ENCODE measurements at places on chromosomes 16 and 17. TPM values are rescaled to one million over a fixed set of nuclear protein-coding genes. Genes with fewer than 3 reads are reported as not detected.

- peaks cover 8% of the 10 kb centered on the region for H3K4me1 ChIP-seq
- DNase-seq: peak; percentile 85
Observed at GRCh38 chr17:47698749-47699535, 5.0 kb downstream of the TBKBP1 start.

- no peaks in the 10 kb centered on the region for H3K4me1 ChIP-seq
- no peaks in the 10 kb centered on the region for H3K36me3 ChIP-seq
- H3K27me3 ChIP-seq: peaks cover 86% of the 10 kb centered on the region
- H3K27ac ChIP-seq: no peak overlapping the region
- no peak overlapping the region for H3K4me3 ChIP-seq
Observed at GRCh38 chr17:58325976-58326468, 2.6 kb downstream of the TSPOAP1 start.

The HSD3B7 gene
- total RNA-seq: 25.3 TPM

DNA sequence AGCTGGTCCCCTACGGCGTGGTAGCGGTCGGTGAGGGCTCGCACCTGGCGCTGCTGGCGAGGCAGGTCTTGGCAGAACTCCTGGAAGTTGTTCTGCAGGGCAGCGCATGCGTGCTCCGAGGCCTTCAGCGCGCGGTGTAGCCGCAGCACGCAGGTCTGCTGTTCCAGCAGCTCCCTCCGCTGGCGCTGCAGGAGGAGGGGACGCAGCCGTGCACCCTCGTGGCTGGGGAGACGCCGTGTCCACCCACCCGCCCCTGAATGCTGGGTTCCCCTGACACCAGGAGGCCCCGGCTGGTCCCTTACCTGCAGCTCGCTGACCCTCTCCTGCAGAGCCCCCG lies 12.2 kb downstream of the EVPL start:
- H3K27me3 ChIP-seq: no peaks in the 10 kb centered on the region
- no peaks in the 10 kb centered on the region for H3K4me1 ChIP-seq
- no peak overlapping the region for H3K4me3 ChIP-seq
- no peak for DNase-seq
- H3K36me3 ChIP-seq: peaks cover 58% of the 10 kb centered on the region
- H3K27ac ChIP-seq: no peak overlapping the region

The KRTAP4-7 gene
- total RNA-seq: not detected

DNA sequence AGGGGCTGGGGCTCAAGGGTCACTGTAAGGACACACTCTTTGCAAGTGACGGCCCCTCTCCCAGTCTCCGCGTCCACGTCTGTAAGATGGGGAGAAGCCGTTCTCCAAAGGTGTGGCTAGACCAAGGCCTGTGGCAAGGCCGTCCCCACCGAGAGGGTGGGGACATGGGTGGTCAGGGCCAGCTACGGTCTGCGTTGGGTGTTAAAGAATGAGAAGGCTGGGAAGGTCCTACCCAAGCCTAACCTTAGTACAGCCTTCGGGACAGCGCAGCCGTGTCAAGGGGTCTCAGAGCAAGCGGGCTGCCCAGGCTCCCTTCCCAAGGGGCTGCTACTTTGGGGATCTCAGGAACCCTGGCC lies 1.9 kb downstream of the C1QTNF8 start:
- H3K27me3 ChIP-seq: peaks cover 86% of the 10 kb centered on the region
- H3K36me3 ChIP-seq: peaks cover 5% of the 10 kb centered on the region
- no peaks in the 10 kb centered on the region for H3K4me1 ChIP-seq

- H3K36me3 ChIP-seq: no peaks in the 10 kb centered on the region
- peaks cover 90% of the 10 kb centered on the region for H3K27me3 ChIP-seq
- no peaks in the 10 kb centered on the region for H3K4me1 ChIP-seq
- H3K27ac ChIP-seq: no peak overlapping the region
- no peak for DNase-seq
Observed at GRCh38 chr16:51112323-51112722, 38.7 kb downstream of the SALL1 start.

The KRTAP2-2 gene
- not detected for total RNA-seq

DNA sequence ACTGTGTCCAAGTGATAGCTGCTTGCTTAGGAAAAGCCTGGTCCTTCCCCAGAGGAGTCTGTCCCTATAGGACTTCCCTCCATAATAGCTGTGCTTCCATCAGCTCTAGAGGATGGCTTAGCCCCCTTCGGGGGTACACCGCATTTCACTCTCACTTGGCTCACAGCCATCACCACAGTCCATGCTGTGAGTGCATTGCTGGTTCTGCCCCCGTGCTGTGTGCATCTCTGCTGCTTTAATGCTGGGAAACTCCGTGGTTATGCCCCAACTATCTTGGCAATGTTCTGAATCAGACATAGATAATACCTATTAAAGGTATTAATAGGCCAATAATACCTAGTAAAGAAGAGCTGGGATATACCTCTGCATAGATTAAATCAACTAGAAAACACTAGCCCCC lies 58.3 kb downstream of the SIAH1 start:
- no peak overlapping the region for H3K4me3 ChIP-seq
- no peak overlapping the region for H3K27ac ChIP-seq
- peaks cover 15% of the 10 kb centered on the region for H3K36me3 ChIP-seq
- no peaks in the 10 kb centered on the region for H3K27me3 ChIP-seq

- no peak overlapping the region for H3K4me3 ChIP-seq
- peaks cover 26% of the 10 kb centered on the region for H3K4me1 ChIP-seq
- H3K27me3 ChIP-seq: no peaks in the 10 kb centered on the region
- no peak for DNase-seq
Observed at GRCh38 chr17:59638553-59638952, 18.9 kb downstream of the CLTC start.

GRCh38 chr16:3479654-3480216 lies 15.6 kb downstream of the C16orf90 start:
- no peak overlapping the region for H3K27ac ChIP-seq
- no peak overlapping the region for H3K4me3 ChIP-seq
- no peaks in the 10 kb centered on the region for H3K27me3 ChIP-seq
- peaks cover 59% of the 10 kb centered on the region for H3K36me3 ChIP-seq
- no peaks in the 10 kb centered on the region for H3K4me1 ChIP-seq

- H3K4me3 ChIP-seq: peak overlapping the region; percentile 49
- peak; percentile 88 for DNase-seq
- no peak overlapping the region for H3K27ac ChIP-seq
- H3K27me3 ChIP-seq: no peaks in the 10 kb centered on the region
- H3K4me1 ChIP-seq: peaks cover 8% of the 10 kb centered on the region
Observed at GRCh38 chr16:535446-536405, 8.2 kb downstream of the CAPN15 start.

The C16orf96 gene
- not detected for total RNA-seq

GRCh38 chr16:3520841-3521240 lies 20.0 kb downstream of the CLUAP1 start:
- no peak for DNase-seq
- no peak overlapping the region for H3K4me3 ChIP-seq
- H3K27ac ChIP-seq: no peak overlapping the region
- H3K36me3 ChIP-seq: no peaks in the 10 kb centered on the region
- no peaks in the 10 kb centered on the region for H3K4me1 ChIP-seq

GRCh38 chr17:55708175-55708974 lies 14.3 kb downstream of the TMEM100 start:
- DNase-seq: no peak
- H3K27ac ChIP-seq: peak overlapping the region; percentile 17
- H3K27me3 ChIP-seq: no peaks in the 10 kb centered on the region

DNA sequence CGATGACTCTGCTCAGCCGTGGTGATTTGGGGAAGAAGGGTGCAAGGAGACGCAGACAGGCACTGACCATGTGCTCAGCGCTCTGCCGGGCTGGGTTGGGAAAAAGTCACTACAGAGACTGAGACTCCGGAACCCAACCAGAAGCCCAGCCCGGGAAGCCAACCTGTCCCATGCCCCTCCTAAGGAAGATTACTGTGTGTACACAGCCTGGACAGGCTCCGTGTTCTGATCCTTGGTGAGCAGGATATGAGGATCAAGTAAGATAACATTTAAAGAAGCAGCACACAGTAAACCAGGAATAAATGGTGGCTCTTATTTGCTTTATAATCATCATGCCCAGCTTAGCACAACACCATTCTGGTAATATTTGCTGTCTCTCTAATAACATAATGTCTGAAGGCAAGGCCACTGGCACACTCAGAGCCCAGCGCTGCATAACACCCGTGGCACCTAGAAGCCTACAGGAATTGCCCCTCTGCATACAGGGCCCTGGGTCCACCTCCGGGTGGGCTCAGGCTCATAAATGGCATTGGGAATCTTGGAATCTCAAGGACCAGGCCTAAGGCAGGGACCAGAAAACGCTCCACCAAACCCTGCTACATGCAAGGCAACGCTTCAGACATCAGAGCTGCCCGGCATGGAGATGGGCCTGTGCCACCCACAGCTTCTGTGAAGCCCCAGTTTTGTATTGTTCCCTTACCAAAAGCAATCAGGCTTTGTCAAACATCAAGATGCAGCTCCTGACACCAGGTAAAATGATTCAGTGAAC lies 113.5 kb downstream of the DYNLRB2 start:
- no peaks in the 10 kb centered on the region for H3K27me3 ChIP-seq
- H3K27ac ChIP-seq: no peak overlapping the region
- no peaks in the 10 kb centered on the region for H3K4me1 ChIP-seq
- no peak for DNase-seq
- H3K4me3 ChIP-seq: no peak overlapping the region

DNA sequence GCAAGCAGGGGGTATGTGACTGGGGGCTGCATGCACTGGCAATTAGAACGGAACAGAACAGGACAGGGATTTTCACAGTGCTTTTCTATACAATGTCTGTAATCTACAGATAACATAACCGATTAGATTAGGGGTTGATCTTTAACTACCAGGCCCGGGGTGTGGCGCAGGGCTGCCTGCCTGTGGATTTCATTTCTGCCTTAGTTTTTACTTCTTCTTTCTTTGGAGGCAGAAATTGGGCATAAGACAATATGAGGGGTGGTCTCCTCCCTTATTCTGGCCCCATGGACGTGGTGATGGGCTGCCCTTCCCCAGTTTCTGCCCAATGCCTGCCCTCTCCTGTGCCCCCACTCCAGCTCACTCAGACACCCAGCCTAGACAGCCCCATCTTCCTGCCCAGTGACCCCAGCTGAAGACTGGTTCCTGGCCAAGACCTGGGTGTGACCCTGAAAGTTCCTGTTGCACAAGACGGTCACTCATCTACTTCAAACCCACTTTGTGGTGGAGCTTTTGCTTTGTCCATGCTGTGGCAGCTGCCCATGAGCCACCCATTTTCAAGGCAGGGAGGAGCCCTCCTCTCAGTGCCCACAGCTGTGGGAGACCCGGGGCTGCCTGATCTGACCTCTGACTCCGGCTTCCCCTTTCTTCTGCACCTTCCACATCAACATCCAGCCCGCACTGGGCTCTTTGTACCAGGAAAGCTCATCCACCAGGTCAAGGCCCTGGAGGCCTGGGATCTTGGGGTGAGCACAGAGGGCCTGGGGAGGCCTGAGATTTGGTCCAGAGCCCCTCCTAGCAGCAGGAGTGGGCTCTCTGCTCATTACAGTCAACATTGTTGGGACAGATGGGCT lies 18.6 kb downstream of the ALOX12B start:
- H3K36me3 ChIP-seq: peaks cover 4% of the 10 kb centered on the region
- H3K27me3 ChIP-seq: peaks cover 27% of the 10 kb centered on the region
- H3K4me1 ChIP-seq: peaks cover 35% of the 10 kb centered on the region
- H3K27ac ChIP-seq: peak overlapping the region; percentile 38

The KREMEN2 gene
- 0.51 TPM for total RNA-seq

The CD300LB gene
- not detected for total RNA-seq

GRCh38 chr16:84729716-84730320 lies 30.0 kb downstream of the USP10 start:
- no peaks in the 10 kb centered on the region for H3K27me3 ChIP-seq
- DNase-seq: no peak
- H3K4me1 ChIP-seq: peaks cover 85% of the 10 kb centered on the region
- peak overlapping the region; percentile 61 for H3K4me3 ChIP-seq
- peaks cover 30% of the 10 kb centered on the region for H3K36me3 ChIP-seq

The CCL23 gene
- not detected for total RNA-seq

The CMTM1 gene
- 48.4 TPM for total RNA-seq

The ZSCAN10 gene
- not detected for total RNA-seq

DNA sequence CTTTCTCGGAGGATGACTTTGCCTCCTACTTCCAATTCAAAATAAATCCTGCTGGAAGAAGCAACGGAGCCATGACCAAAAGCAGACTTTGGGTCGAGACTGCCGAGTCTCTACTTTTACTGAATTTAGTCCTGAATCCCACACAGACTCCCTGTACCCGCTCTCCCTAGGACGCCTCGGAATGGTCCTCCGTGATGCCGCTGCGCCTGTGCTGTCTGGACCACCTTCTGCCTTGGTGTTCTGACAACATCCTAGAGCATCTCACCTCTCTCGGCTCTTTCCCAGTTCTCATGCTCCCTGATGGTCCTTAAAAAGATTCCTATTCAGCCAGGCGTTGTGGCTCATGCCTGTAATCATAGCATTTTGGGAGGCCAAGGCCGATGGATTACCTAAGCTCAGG lies 181.1 kb upstream of the HSBP1 start:
- no peaks in the 10 kb centered on the region for H3K36me3 ChIP-seq
- peaks cover 45% of the 10 kb centered on the region for H3K27me3 ChIP-seq
- DNase-seq: no peak
- no peaks in the 10 kb centered on the region for H3K4me1 ChIP-seq
- H3K27ac ChIP-seq: no peak overlapping the region

- no peaks in the 10 kb centered on the region for H3K27me3 ChIP-seq
- DNase-seq: peak; percentile 56
- peaks cover 20% of the 10 kb centered on the region for H3K4me1 ChIP-seq
- H3K36me3 ChIP-seq: peaks cover 22% of the 10 kb centered on the region
- H3K4me3 ChIP-seq: peak overlapping the region; percentile 62
Observed at GRCh38 chr16:4115209-4115948, 863 bp downstream of the ADCY9 start.

The MSLN gene
- 3.4 TPM for total RNA-seq

The CLEC18C gene
- total RNA-seq: 1.2 TPM

- no peak overlapping the region for H3K27ac ChIP-seq
- H3K4me1 ChIP-seq: no peaks in the 10 kb centered on the region
- peaks cover 86% of the 10 kb centered on the region for H3K27me3 ChIP-seq
- H3K4me3 ChIP-seq: no peak overlapping the region
- H3K36me3 ChIP-seq: no peaks in the 10 kb centered on the region
Observed at GRCh38 chr17:39582658-39583057, 25.1 kb downstream of the NEUROD2 start.

GRCh38 chr17:2253768-2254406 lies 49.7 kb downstream of the SMG6 start:
- H3K27ac ChIP-seq: no peak overlapping the region
- no peak overlapping the region for H3K4me3 ChIP-seq
- H3K4me1 ChIP-seq: no peaks in the 10 kb centered on the region
- no peaks in the 10 kb centered on the region for H3K27me3 ChIP-seq
- no peak for DNase-seq
- no peaks in the 10 kb centered on the region for H3K36me3 ChIP-seq
